ENCODE measurements at places on chromosomes 5 and 9.

- no peak for DNase-seq
Measured at GRCh38 chr9:82332774-82333152, 344.2 kb downstream of the SPATA31D1 start.

DNA sequence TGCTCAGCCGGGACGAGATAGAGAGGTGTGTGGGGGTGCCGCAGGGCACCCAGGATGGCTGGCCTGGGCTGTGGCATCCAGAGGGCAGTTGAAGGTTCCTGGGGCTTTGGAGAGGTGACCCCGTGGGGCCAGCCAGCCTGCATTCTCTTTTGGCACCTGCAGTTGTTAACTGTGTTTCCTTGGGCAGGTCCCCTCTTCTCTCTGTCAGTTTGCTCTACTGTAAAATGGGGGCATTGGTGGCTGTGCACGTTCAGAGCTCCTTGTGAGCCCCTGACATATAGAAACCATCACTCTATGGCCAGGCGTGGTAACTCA, 8.5 kb downstream of the ZDHHC12 start:
- DNase-seq, result no peak

GRCh38 chr9:99682870-99683269, 138.8 kb upstream of the NR4A3 start:
- no peak for DNase-seq

DNA sequence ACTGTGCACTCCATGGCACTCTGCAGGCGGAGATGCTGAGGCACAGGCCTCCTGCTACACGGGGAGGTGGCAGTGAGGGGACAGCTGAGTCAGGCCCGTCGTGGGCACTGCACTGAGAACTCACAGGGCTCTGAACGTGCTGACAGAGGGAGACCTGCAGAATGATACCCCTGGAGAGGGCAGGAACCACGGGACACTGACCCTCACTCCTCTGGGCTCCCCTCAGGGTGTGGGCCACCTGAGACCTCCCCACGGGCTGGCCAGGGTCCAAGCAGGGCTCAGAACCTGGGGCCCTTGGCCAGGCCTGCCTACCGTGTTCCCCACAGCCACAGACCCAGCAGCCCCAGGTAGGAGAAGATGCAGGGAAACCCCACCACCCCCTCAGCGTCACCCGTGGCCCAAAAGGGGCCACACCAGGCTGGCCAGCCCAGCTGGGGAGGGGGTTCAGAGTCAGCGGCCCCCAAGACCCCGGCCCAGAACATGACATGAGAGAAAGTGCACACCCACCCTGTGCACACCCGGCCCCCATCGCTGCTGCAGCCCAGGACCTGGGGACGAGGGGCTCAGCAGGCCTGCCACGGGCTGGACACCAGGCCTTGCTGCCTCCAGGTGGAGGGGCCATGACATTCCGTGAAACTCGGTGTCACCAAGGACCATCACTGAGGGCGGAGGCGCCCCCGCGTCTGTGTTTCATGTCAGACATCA, 30.9 kb downstream of the GLT6D1 start:
- DNase-seq, result no peak

GRCh38 chr5:68968429-68968828, 125.4 kb upstream of the SLC30A5 start:
- DNase-seq, result no peak

DNA sequence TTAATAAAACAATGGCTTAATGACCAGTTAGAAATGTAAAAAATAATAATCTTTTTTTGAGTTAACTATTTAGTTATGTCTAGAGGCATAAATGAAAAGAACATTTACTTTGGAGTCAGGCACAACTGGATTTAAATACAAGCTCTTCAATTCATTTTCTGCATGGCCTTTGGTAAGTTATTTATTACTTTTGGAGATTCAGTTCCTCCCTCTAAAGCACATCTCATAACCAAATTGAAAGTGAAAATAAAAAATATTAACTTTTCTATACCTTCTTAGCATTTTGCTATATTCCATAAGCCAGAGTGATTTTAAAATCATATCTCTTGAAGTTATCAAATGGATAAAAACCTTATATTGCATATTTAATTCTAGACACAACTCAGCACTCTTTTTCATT, 434.9 kb upstream of the SMARCA2 start:
- DNase-seq, result no peak

DNA sequence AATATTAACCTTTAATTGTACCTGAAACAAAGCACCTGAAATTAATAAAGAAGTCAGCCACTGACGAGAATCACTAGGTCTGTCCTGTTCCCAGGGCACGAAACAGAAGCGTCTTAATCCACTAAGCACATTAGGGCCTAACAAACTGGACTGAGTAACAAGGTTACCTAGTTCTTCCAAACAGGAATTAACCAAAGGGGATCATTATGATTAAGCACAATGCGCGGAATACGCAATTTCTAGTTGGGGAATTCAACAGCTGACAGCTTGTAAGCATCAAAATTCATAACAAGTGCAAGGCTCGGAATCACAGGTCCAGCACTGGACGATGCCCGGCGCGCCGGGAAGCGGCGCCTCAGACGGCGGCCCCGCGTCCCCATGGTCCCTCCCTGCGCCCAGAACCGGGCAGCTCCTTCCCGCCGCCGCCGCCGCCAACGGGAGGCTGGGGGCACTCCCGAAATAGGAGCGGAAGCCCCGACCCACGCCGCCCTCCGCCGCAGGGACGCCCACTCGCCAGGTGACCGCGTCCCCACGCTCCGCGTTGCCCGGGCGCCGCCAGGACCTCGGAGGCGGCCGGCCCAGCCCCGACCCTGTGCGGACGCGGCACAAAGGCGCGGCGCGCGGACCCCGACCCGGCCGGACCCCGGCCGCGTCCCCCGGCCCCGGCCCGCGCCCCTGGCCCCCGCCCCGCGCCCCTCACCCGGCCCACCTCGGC, 898 bp downstream of the CAMSAP1 start:
- DNase-seq, result no peak

DNA sequence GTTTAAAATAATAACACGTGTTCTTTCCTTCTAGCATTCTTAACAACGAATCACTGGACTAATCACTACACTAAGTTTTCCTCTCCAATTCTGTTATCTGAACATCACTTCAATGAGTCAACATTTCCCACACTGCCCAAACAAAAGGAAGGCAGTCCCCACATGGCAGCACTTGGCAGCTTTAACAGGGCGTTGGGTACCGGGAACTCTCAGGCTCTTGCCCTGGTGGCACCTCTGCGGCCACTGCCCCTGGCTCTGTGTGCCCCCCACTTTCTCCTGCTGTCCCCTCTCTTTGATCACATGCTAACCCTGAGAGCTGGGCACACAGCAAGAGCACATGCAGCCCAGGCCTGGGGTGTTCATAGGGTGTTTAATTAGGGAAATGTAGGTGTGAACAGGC, 15.7 kb downstream of the SLC6A3 start:
- no peak for DNase-seq

GRCh38 chr5:133749331-133749985, 137.1 kb upstream of the FSTL4 start:
- DNase-seq, result no peak

GRCh38 chr5:177403792-177404640, 3.6 kb upstream of the PFN3 start:
- DNase-seq, result peak; percentile 65

- no peak for DNase-seq
Measured at GRCh38 chr5:57386958-57387357, 95.7 kb downstream of the ACTBL2 start.

DNA sequence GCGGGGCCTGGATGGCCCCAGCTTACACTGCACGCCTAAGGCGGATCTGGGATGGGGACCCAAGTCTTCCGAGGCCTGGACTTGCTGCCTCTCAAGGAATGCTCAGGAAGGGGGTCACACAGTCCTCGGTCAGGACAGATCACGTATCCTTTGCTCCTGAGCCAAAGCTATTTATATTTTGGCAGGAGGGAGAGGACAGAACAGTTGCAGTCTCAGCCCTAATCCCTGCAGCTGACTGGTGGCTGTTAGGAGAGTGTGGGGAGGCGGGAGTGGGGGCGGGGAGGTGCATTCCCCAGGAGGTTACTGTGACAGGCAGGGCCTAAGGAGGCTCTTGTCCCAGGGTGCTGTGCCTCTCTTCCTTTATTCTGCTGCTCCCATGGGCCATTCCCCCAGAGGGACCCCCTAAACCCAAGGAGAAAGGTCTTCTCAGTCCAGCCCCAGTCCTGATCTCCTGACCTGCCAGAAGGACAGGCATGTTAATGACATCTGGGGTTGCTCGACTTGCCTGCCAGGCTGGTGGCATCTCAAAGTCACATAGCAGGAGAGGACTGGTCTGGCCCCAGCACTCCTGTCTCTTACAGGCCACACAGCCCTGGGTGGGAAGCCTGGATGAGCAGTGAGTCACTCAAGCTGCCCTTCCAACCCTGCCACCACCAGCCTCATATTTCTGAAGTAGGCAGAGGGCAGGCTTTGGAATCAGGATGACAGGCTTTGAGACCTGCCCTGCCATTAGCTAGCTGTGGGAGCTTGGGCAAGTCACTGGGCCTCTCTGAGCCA, 51.9 kb downstream of the COL27A1 start:
- DNase-seq, result no peak

- no peak for DNase-seq
Measured at GRCh38 chr9:117375956-117376355, 38.9 kb downstream of the ASTN2 start.

DNA sequence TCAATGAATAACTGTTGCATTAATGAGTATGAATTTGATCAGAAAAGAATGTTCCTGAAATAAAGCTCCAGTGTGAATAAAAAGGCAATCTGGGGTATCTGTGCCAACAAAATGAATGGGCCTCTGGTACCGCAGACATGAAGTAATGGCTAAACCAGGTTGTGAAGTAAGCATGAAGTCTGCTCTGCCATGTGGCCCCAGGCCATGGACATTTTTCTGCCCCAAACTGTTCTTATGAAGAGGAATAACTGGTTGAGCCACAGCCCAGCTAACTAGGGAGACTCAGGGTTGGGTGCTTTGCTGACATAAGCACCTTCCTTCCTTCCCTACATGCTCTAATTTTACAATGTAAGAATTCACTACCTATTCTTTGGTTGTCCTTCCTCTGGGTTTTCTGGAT, 147.4 kb upstream of the LRRTM2 start:
- DNase-seq, result no peak

DNA sequence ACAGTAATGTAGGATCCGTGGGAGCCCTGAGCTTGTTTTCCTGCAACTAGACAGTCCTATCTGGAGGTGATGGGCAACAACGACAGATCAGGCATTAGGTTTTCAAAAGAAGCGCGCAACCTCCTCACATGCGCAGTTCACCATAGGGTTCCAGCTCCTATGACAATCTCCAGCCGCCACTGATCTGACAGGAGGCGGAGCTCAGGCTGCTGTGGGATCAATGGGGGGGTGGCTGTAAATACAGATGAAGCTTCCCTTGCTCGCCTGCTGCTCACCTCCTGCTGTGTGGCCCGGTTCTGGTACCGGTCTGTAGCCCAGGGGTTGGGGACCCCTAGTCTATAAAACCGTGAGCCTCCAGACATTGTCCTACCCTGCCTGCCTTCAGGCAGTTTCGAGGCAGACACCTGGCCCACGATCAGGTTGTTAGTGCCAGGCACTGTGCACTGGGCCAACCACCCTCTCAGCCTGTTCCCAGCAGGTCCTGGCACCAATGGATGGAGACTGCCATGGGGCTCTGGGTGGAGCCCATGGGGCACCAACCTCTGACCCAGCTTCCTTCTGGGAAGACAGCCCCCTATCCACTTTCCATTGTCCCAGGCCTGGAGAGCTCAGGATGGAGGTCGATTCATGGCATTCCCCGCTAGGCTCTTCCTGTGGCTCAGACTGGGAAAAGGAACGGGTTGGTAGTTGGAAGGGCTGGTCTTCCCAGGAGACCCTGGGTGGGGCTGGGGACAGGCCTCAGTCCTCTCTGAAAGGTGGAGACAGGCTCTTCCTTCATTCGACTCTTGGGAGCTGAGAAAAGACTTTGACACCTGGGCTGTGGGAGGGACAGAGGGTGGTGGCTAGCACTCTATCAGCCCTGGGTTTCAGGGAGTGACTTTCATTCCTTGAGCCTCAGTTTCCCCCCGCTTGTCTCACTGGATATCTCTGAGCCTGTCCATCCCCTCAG, 1.7 kb downstream of the ENDOG start:
- no peak for DNase-seq

DNA sequence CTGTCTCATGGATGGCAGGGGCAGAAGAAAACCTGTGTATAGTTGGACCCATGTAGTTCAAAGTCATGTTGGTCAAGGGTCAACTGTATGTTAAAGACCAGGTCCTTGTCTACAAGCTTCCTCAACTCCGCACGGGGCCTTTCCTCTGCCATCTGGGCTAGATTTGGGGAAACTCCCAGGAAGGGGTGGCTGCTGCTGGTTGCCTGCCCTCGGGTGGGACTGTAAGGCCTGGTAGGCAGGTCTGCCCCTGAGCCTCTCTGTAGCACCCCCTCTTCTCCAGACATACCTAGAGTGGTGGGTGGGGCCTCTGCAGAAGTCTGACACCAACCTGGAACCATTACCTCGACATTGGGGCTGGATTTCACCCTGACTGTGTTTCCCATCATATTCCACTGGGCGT, 15.2 kb downstream of the ENHO start:
- DNase-seq, result no peak

- no peak for DNase-seq
Measured at GRCh38 chr5:59685793-59686192, 207.7 kb downstream of the PDE4D start.

- no peak for DNase-seq
Measured at GRCh38 chr5:23302438-23302837, 205.0 kb upstream of the PRDM9 start.

- DNase-seq, result no peak
Measured at GRCh38 chr9:106981396-106982287, 118.7 kb downstream of the ZNF462 start.

GRCh38 chr9:33153666-33154065, 13.5 kb downstream of the B4GALT1 start:
- no peak for DNase-seq

GRCh38 chr5:82754036-82754746, 323.0 kb downstream of the TMEM167A start:
- DNase-seq, result no peak

DNA sequence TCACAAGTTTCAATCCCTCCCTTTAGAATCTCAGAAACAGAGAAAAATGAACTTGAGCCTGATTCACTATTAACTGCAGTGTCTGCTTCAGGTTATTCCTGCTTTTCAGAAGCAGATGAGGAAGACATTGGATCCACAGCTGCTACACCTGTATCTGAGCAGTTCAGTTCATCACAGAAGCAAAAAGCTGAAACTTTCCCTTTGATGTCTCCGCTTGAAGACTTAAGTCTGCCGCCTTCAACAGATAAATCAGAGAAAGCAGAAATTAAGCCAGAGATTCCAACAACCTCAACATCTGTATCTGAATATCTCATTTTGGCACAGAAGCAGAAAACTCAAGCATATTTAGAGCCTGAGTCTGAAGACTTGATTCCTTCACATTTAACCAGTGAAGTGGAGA, 42.1 kb downstream of the CMYA5 start:
- no peak for DNase-seq

GRCh38 chr5:112921026-112921832, 798 bp downstream of the REEP5 start:
- peak; percentile 37 for DNase-seq

Measured in effector CD8-positive, alpha-beta T cell (primary cell).